Aorta (tissue), 5 donors: ENCODE measurements at places on chromosomes 2 and 18. TPM values are rescaled to one million over a fixed set of nuclear protein-coding genes. Genes with fewer than 3 reads are reported as not detected.

The CHN1 gene
- 23.0 TPM for total RNA-seq

The BAZ2B gene
- 82.6 TPM for total RNA-seq

The DSC2 gene
- total RNA-seq = 6.8 TPM

The TUBA3D gene
- not detected for total RNA-seq

The SERPINB2 gene
- 0.27 TPM for total RNA-seq

The CFC1 gene
- not detected for total RNA-seq

The ABCB11 gene
- 0.21 TPM for total RNA-seq

The SERPINB7 gene
- not detected for total RNA-seq
